Astrocyte (in vitro differentiated cells and primary cell): ENCODE measurements at places on chromosomes 5 and 9. TPM values are rescaled to one million over a fixed set of nuclear protein-coding genes. Genes with fewer than 3 reads are reported as not detected.
A peak's percentile ranks its signal among the peaks of the same experiment; 100 is the strongest.

DNA sequence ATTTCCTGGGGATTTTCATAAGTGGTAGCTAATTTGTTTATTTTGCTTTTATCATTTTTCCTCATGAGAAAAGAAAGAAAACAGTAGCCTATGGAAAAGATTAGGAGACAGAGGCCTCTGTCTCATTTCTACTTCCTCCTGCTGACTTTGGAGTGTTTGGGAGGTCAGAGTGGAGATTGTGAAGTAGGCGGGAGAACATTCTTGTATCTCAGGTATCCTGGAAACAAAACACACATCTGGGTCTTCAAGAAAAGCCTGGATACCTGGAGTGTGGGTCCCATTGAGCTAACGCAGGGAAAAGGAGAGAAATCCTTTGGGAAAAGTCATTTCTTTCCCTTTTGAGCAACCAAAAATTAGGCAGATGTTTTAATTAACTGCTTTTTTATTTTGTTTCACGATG lies 161.5 kb upstream of the DMAC1 start:
- DNase-seq, result no peak

- no peak for DNase-seq
These were observed 56.1 kb downstream of the MED10 start for GRCh38 chr5:6322163-6322713.

DNA sequence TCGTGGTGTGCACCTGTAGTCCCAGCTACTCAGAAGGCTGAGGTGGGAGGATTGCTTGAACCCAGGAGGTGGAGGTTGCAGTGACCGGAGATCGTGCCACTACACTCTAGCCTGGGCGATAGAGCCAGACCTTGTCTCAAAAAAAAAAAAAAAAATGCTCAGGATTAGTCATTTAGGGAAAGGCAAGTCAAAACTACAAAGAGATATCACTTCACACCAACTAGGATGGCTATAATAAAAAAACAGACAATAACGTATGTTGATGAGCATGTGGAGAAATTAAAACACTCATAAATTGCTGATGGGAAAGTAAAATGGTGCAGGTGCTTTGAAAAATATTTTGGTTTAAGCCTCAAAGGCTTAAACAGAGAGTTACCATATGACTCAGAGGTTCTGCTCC lies 6.3 kb upstream of the ANKRD34B start:
- DNase-seq, result no peak

DNA sequence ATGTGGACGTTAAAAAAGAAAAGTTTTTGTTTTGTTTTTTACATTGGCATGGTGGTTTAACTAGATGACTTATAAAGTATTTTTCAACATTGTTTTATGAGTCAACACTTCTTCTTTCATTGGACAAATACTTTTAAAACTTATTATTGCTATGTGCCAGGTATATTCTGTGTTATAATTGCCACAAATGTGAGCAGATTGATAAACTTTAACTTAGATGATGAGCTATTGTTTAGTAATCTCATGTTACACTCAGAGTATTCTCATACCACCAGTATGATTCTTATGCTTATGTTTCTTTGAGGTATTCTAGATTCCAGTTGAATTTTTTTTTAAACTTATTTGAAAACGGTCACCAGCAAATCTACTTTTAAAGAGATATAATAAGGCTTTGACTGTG lies 60.3 kb downstream of the RASA1 start:
- DNase-seq, result peak; percentile 17

EIF4EBP3 gene
- 2.4 and 3.6 TPM in 2 replicates for total RNA-seq

- no peak for DNase-seq
These were observed 723 bp downstream of the SNX18 start for GRCh38 chr5:54518146-54518817.

DNA sequence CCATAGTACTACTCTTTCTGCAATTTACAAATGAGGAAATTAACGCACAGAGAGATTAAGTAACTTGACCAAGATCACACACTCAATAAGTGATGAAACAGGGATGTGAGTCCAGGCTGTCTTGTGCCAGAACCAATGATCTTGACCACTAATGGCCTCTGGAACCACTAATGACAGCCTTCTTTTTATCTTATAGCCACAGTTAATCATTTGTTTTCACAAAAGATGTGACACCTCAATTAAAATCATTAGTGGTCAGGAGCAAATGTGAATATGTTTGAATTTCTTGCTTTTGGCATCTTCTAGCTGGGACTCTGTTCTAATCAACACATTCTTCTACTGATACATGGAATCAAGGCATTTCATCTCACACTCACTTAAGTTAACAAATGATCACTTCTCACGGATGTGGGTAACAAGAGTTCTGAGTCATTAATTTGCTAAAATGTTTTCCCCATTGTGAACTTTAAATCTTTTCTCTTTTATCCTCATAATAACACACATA lies 102.7 kb upstream of the CD180 start:
- peak; percentile 96 for DNase-seq

DNA sequence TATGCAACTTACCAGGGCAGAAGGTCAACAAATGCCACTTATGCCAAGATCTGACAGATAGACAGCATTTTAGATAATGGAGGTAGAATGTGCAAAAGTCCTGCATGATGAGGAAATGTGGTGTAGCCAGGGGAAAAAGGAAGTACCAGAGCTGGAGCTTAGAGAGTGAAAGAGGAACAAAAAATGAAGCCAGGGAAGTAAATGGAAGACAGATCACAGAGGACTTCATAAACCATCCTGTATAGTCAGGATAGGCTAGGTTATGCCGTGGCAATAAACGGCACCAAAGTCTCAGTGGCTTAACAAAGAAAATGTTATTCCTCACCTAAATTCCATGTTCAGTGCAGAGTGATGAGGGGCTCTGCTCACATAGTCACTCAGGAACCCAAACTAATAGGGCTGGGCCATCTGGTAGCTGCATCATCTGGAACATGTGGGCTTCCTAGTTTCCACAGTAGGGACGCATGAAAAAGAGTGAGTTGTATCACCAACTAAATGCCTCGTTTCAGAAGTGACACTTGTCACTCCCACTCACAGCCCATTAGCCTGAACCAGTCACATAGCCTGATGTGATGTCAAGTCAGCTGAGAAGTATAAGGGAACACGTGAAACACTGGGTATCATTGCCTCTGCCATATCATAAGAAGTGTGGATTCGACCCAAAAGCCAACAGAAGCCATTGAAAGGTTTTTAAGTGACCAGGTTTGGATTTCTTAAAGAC lies 70.3 kb downstream of the SH3RF2 start:
- no peak for DNase-seq

DNA sequence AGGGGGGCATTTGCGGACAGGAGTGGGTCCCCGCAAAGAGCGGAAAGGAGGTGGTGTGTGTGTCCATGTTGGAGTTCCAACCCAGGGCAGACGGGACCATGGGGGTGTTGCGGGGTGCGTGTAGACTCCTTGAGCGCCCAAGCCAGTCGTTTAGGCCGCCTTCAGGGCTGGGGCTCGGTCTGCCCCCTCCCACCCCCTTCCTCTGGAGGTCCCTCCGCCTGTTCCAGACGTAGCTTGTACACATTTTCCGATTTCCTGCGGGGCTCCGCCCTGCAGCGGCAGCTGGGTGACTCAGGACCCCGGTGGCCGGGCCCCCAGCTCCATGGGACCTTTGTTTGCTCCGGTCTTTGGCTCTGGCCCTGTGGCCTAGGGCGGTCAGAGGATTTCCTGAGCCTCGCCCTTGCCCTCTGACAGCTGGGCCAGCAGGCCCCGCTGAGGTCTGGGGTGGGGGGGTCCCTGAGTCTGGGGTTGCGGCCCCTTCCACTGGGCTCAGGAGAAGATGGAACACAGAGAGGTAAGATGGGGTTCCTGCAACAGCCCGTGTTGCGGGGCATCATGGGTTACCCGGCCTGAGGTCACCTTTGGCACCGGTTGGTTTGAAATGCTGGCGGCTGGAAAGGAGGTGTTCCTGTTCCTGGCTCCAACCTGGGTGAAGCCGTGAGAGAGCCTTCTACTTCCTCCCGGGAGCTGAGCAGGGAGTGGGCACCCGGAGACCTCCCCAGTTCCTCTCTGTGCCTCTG lies 1.5 kb downstream of the PKN3 start:
- DNase-seq, result no peak

DNA sequence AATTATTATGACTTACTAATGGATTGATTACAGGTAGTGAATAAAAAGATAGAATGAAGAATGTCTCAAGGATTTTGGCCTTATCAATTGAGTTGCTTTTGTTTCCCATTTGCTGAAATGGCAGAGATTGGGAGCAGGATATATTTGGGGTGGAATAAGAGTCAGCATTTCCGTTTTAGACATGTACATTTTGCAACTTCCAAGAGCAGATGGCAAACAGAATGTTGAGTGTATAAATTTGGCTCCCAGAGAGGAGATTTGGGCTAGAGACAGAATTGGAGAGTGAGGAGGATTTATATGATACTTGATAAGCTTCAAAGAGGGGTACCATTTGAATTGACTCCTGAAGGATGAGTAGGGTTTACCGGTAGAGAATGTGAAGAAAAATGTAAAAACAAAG lies 437.9 kb upstream of the PAPPA start:
- DNase-seq, result no peak

DNA sequence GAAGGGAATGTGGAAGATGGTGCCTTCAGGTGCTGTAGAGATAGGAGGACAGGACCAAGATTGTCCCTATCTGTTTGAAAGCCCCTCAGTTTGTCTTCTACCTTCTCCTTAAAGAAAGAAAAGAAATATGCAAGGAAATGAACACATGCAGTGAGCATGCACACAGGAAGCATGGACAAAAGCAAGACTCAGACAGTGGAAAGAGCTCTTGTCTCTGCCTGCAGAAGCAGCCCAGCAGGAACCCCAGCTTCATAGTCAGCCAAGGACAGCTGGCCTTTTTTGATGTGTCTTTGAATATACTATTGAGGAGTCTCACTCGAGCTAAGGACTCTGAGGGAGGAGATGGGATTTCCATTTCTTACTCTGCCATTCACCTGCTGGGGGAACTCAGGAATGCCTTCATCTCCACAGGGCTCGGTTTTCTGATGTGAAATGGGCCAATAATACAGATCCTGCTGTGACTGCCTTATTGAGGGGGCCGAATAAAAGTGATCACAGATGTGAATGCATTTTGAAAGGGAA lies 132.5 kb upstream of the ADRA1B start:
- no peak for DNase-seq

NOXA1 gene
- 0.50 and 0.84 TPM in 2 replicates for total RNA-seq

ABLIM3 gene
- 3.9 and 6.4 TPM in 2 replicates for total RNA-seq

- no peak for DNase-seq
These were observed 460.7 kb downstream of the NTRK2 start for GRCh38 chr9:85130260-85130659.

DNA sequence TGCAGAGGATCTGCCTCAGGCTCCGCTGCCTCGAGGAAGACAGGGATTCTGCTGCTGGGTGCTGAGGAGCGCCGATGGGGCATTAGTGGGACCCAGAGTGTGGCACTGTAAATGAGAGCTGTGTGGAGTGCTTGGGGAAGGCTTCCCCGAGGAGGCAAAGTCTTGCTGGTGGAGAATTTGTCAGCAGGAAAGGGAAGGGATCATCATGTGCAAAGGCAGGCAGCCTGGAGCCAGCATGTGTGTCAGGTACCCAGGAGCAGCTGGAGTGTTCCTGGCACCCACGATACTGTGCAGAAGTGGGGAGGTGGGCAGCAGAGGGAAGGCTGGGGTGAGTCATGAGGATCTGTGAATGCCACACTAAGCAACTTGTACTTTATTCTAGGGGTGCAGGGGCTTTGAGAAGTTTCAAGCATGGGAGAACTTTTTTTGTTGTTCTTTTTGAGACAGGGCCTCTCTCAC lies 12.3 kb downstream of the B4GALT7 start:
- no peak for DNase-seq

TNC gene
- 747 and 1,099 TPM in 2 replicates for total RNA-seq

GRCh38 chr9:123536455-123536868 lies 180.5 kb downstream of the CRB2 start:
- no peak for DNase-seq

DNA sequence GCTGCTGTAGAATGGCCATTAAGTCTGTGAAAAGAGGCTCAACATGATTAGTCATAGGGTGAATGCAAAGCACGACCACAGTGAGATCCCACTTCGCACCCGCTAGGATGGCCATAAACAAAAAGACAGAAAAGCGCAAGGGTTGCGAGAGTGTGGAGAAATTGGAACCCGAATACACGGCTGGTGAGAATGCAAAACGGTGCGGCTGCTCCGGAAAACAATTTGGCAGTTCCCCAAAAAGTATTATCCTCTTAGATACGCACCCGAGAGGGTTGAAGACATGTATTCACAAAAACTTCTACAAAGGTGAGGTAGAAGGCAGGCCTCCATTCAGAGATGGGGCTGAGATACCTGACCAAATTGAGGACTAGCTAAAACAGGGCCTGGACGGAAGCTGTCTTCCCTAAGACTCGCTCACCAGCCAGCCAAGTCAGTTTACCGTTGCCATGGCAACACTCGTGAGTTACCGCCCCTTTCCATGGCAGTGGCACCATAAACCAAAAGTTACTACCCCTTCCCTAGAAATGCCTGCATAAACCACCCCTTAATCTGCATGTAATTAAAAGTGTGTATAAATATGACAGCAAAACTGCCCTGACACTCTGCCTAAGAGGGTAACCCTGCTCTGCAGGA lies 726 bp upstream of the PSMB7 start:
- no peak for DNase-seq

DNA sequence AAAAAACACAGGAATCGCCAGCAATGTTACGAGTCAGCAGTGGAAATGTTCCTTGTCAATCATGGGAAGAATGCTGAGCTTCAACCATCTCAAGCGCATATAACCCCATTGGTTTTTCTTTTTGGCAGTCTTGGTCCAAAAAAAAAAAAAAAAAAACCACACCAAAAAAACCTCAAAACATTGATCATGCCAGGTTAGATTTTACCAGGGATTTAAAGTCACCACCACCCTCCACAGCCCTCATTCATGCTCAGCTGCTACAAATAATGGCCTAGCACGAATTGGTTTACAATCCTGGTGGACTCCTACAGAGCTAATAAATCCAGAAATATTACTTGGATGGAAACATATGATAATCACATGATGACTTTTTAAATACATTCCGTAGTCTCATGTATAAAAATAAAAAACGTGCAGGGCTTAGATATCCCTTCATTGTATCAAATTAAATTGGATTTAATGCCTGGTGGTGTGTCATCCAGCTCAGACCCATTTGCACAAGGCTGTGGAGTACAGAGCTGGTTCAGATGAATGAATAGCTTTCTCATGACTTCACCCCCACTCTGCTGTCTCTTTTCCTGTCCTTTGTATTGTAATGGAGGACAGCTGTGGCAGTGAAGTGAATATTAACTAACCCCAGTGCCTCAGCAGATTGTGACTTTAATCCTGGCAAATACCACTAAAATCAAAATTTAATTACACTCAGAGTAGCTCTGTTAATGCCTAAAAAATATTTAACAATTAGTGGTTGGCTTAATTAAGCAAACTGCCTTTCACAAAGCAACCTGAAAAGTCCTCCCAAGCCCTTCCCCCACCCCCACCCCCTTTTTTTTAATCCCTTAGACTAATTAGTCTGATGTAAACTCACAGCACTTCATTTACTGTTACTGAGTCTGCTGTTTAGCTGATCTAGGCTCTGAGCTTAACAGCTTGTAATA lies 626.5 kb upstream of the ZNF608 start:
- DNase-seq, result peak; percentile 74

CCL27 gene
- 0.52 TPM in 1 of 2 replicates, not detected in the other for total RNA-seq

GRCh38 chr5:174801798-174802197 lies 77.4 kb downstream of the MSX2 start:
- DNase-seq, result peak; percentile 90

CAVIN4 gene
- 4.2 and 6.0 TPM in 2 replicates for total RNA-seq

STPG3 gene
- not detected in 2 replicates for total RNA-seq

SLC34A1 gene
- total RNA-seq, result not detected in 2 replicates

GRCh38 chr9:12838546-12838945 lies 63.7 kb downstream of the LURAP1L start:
- DNase-seq, result peak; percentile 42

LHX6 gene
- 0.34 and 0.53 TPM in 2 replicates for total RNA-seq

NREP gene
- total RNA-seq, result 185 and 188 TPM in 2 replicates

PLPP7 gene
- 0.20 and 0.65 TPM in 2 replicates for total RNA-seq

GRCh38 chr9:116692616-116693015 lies 5.5 kb downstream of the TRIM32 start:
- DNase-seq, result no peak

GRCh38 chr5:96566833-96567587 lies 95.2 kb upstream of the CAST start:
- DNase-seq, result peak; percentile 81
